ENCODE measurements at places on chromosomes 3 and 15.

GRCh38 chr15:38555686-38556334 is 8.8 kb downstream of the RASGRP1 start:
- no peak for DNase-seq

- DNase-seq: no peak
These were observed 60.8 kb upstream of the GOLIM4 start for GRCh38 chr3:168156479-168156878.

GRCh38 chr3:126345641-126346460 is 11.4 kb downstream of the KLF15 start:
- no peak for DNase-seq

GRCh38 chr3:165526367-165526766 is 310.9 kb downstream of the BCHE start:
- no peak for DNase-seq

GRCh38 chr3:129501630-129502029 is 26.8 kb upstream of the RHO start:
- DNase-seq: no peak

GRCh38 chr3:167406876-167407492 is 26.9 kb upstream of the ZBBX start:
- DNase-seq: peak; percentile 5

GRCh38 chr15:79834495-79834894 is 62.3 kb downstream of the MTHFS start:
- no peak for DNase-seq

DNA sequence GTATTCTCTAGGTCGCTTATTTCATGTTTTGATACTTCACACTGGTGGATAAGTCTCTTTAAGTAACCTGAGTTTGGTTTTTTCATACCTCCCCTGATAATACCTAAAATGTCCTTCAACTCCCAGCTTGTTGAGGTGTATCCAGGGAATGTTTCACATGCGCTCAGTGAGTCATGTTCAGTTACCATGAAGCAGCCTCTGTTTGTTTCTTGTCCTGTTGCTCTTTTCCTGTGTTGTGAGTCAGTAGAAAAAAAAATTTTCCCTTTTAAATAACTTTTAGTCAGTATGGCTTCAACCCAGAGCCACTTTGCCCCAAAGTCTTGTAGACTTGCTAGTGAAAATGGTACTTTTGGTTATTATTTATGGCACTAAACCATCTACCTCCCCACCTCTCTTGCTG is 278.4 kb upstream of the ZPLD1 start:
- DNase-seq: no peak

- no peak for DNase-seq
These were observed 174.5 kb downstream of the MEIS2 start for GRCh38 chr15:36925653-36926426.

GRCh38 chr3:20666091-20666490 is 480.1 kb upstream of the SGO1 start:
- DNase-seq: no peak

DNA sequence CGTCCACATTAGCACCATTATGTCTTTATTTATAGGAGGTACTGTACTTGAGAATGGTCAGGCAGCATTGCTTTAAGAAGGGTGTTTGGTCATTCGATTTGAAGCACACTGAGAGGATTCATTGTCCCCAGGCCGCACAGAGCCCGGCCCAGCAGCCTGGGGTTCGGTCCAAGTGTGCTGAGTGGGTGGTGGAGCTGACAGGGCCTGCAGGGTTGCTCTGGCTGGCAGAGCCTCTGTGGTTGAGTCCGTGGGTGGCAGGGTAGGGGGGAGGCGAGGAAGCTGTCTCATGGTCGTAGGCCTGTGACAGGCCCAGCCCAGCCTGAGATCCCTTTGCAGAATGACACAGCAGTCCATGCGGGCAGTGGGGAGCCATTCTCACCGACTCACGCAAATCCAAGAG is 227.7 kb upstream of the TOPAZ1 start:
- no peak for DNase-seq

DNA sequence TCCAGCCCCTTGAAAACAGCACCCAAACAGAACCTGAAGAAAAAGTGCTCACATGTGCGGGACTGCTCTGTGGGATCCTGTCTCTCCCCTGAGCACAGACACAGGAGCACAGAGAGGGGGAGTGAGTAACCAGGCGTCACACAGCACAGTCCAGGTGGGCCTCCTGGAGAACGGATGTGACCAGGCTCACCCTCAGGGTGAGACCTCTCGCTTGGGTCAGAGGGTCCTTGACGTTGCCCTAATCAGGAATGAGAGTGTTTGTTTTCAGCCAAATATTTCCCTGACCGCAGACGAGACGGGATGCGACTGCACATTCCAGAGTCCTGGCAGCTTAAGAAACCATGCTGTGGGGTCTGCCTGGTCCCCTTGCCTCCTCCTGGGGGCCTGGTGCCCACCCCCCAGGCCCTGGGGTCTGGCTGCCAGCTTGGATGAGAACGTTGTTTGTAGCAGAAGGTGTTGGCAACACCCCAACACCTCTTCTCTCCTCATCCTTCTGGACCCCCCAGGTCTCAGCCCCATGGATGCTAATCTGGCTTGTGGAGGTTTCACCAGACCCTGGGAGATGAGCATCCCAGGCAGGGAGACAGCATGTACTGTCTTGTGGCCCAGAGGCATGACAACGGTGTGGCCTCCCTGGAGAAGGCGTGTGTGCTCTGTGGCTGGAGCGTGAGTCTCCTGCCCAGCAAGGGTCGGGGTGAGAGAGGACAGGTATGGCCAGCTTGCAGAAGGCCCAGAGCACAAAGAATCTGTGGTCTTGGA is 42.1 kb upstream of the SLC6A6 start:
- DNase-seq: no peak

DNA sequence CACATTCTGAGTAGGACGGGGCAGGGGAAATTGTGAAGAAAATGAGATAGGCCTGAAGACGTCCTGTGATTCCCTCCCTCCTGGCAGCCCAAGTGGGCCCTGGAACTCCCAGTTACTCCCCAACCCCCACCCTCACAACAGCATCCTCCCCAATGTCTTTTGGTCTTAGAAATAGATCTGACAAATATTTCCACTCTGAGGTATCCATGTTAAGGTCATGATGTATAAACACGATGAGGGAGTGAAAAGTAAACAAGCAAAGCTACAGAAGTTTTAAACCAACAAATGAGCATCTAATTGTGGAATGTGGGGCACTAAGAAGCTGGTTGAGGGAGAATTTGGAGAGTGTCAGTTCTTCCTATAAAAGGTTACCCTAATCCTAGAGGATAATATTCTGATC is 103.7 kb upstream of the AADACL2 start:
- DNase-seq: no peak

GRCh38 chr3:83317605-83318004 is 1556.2 kb upstream of the GBE1 start:
- DNase-seq: no peak

GRCh38 chr3:127718916-127719290 is 46.2 kb downstream of the ABTB1 start:
- no peak for DNase-seq

DNA sequence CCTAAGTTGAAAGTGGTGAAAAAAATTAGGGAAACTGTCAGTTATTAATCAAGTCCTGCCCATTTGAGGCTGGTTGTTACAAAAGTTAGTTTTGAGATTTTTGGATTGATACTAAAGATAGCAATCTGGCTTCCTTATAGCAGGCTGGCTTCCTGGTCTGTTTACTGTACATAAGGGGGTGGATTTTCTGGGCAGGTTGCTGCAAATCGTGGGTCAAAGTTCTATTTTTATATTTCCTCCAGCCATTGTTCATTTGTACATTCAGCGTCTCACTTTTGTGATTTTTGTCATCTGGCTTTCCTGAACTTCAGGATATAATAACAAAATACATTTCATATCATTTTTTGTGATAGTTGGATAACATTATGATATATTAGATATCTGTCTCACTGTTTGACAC is 49.5 kb downstream of the CLDN1 start:
- DNase-seq: no peak

GRCh38 chr3:140791368-140791767 is 113.5 kb downstream of the TRIM42 start:
- no peak for DNase-seq

DNA sequence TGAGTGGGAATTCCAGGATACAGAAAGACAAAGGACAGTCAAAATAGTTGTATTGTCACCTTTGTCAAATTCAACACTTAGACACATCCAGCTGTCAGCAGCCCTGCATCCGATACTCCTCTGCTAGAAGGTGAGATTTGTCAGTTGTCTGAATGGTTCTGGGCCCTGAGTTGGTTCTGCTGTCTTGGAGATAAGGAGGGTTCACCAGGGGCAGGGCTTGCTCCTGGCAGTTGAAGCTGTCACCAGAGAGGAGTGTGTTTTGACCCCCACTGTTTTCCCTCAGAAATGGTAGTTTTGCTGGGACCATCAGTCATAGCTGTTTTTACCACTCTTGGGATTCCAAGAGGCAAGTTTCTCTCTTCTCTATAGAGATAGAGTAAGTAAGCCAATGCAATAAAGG is 3.2 kb upstream of the KY start:
- no peak for DNase-seq

DNA sequence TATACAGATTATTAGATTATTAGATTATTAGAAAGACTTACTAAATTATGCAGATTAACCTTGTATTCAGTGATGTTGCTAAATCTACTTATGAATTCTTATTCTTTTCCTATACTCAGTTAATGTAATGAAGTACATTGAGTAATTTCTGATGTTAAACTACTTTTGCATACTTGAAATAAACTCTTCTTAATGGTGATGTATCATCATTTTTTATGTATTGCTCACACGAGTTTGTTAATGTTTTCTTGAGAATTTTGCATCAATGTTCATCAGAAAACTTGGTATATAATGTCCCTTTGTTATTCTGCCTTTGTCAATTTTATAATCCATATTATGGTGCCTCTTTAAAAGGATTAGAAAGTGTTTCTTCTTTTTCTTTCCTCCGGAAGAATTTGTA is 163.2 kb upstream of the COL8A1 start:
- no peak for DNase-seq

DNA sequence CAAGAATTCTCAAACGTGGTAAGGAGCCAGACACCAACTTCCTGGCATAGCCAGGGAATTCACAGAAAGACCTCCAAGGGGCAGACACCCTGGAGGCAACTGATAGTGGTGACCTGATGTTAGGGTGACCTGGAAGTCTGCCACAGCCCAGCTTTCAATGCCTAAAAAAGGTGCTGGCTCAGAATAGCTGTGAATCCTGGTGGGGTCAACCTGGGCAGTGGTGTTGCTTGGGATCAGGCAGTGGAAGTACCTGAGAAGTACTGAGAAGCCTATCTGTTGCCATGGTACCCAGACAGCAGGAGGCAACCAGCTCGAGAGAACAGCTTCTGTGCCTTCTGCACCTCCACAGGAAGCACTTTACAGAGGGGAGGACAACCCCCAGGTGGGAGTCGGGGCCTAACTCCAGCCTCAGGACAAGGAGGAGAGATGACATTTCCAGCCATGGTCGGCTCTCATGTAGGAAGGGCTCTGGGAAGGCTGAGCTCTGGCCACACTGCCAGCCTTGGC is 55.4 kb upstream of the LARS2 start:
- no peak for DNase-seq

DNA sequence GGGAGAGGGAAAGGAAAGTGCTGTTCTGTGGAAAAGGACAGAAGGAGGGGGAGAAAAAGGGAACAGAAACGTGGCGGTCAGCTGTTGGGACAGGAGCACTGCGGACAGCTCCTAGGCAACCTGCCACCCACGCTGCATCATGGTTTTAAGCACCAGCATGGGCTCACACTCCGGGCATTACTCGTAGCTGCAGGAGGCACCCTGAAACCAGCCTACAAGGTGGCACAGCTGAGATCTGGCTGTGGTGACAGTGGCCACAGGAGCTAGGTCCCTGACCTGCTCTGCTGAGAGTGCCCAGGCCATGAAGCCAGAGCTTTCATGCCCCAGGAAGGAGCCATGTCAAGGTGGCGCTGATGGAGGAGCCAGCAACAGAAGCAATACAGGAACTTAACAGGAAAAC is 161.4 kb upstream of the ST8SIA2 start:
- DNase-seq: no peak

DNA sequence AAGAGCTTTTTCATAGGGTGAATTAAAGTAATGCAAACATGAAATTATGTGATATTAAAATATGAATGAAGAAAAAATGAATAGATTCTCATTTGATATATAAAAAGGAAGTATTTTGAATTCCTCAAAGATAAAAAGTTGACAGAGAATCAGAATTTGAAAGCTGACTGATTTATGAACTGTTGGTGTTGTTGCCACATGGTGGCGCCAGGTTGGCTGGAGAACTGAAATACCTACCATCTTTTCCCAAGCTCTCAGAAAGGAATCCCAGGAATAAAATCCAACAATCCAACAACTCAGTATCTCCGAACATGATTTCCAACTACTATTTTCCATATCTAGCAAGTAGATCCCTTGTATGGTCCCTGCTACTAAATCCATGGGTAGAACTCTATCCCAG is 3.1 kb downstream of the MYRIP start:
- no peak for DNase-seq

GRCh38 chr3:100850701-100851100 is 141.4 kb downstream of the TFG start:
- no peak for DNase-seq

DNA sequence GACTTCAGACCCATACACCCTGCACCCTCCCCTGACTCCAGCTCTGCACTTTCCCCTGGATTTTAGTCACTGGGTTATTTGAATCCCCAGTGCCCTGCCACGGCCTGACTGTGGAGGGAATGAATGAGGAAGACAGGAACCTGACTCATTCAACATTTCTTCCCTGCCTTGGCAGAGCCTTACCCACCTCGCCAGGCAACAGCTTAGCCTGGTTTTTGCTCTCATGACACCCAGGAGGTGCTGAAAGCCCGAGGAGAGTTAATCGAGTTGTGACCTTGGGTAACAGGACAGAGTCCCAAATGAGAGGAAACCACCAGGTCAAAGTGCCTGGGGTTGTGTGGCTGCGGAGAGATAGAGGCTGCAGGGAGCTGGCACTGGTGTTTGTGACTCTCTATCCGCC is 128.3 kb downstream of the SMAD6 start:
- DNase-seq: no peak

GRCh38 chr3:194261581-194262063 is 89.5 kb downstream of the CPN2 start:
- DNase-seq: no peak

DNA sequence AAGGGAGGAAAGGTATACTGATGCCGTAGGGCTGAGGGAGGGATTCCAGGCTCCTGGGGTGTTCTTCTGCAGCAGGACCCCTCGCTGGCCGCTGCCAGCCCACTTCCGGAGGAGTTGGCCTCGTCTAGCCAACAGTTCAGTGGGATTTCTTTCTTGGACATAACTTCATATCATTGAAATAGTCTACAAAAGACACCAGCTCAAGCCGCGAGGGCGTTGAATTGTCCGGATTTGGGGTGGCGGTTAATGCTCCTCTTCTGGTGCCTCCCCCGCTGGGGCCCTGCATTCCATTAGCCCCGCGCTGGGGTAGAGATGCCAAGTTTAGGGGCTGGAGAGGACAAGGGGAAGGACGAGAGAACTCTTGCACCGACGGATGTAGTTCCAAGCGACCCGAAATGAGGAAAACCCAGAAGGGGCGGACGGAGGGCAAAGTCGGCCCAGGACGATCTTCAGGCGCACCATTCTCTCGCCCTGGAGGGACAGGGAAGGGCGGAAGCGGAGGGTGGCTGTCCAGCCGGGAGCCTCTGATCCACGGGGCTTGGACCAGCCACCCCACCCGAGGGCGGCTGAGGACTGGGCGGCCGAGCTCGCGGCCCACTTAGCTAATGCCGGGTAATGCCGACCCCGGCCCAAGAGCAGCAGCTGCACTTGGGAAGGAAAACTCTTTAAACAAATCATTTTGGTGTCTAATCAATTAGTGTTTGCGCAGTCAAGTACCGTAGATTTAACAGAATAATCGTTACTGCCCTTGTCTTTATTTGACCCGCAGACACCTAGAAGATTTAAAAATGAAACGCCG is 4.7 kb upstream of the ONECUT1 start:
- no peak for DNase-seq

All from CD4-positive, alpha-beta T cell treated with Interleukin-17A for 1 hour (primary cell).